ENCODE measurements at places on chromosomes 5 and 9.

DNA sequence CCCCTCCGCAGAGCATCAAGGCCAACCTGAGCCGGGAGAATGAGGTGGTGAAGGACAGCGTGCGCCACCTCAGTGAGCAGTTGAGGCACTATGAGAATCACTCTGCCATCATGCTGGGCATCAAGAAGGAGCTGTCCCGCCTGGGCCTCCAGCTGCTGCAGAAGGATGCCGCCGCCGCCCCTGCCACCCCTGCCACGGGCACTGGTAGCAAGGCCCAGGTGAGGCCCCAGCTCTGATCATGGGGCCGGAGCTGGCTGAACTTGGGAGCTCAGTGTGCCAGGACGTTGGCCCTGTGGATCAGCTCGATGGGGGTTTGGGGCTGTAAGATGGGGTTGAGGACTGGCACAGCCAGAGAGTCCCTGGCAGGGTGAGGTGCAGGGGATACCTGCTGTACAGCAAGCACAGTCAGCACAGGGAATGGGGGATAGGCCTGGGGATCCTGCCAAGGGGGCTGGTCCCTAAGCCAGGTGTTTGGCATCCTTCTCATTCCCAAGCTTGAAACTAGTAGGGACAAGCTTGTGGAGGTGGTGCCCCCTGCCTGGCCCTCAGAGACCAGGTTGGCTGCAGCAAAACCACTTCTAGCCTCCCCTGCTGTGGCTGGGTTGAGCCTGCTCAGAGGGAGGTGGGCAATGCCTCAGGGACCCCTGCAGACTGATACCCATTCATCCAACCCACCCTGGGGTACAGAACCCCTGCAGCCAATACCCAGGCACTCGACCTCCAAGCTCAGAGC, 22.5 kb downstream of the OLFML2A start:
- no peak for DNase-seq

- DNase-seq, result no peak
Observed at GRCh38 chr5:40464511-40464910, 215.2 kb upstream of the PTGER4 start.

- no peak for DNase-seq
Observed at GRCh38 chr9:114572199-114572598, 15.4 kb upstream of the ATP6V1G1 start.

DNA sequence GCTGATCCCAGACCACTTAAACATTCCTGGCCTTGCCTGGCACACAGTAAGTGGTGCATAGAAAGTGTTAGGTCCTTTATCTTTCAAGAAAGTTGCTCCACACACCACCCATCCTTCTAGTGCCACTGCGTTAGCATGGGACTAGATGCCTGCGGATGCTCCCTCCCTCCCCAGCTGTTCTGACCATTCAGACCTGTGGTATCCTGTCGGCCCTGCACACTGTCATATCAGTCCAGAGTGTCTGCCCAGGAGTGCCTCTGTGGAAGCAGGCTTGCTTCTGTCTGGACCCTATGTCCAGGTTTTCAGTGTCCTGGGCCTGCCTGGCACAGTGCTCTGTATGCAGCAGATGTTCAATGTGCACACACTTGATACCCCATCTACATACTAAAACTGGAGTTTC, 38.3 kb upstream of the SMU1 start:
- no peak for DNase-seq

DNA sequence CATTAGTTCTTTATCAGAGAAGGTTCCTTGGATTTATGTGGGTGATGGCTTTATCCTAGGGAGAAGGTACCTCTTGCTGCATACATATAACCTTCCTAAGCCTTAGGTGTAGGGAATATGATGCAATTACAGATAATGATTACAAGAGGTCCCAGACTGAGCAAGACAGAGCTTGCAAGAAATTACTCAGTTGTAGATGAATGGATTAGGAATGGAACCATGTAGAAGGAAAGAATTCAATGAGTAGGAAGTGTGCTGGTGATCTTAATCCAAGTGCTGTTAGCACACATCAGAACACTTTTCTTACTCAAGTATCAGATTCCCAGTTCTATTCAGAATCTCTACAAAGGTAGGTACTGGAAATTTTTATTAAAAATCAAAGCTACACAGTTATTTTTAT, 2.5 kb downstream of the OR13F1 start:
- no peak for DNase-seq

DNA sequence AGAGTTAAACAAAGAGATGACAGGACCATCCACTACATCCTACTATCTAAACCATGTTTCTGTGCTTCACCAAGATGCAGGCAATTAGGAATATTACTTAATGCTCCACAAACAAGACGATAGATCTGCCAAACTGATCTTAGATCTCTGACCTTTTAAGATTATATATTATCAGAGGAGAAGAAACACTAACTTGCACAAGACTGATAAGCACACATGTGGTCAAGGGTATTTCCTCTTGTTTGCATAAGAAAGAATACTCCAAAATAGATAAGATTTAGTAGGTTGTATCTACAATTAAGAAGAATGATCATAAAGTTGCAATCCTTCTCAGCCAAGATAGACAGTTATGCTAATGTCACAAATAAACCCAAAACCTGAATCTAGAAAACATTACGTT, 601.0 kb upstream of the ACO1 start:
- no peak for DNase-seq
